CD8-positive, alpha-beta T cell (primary cell): ENCODE measurements at places on chromosomes 3 and 15.

- no peak for DNase-seq
These were observed 31.4 kb downstream of the AP4E1 start for GRCh38 chr15:50939911-50940310.

DNA sequence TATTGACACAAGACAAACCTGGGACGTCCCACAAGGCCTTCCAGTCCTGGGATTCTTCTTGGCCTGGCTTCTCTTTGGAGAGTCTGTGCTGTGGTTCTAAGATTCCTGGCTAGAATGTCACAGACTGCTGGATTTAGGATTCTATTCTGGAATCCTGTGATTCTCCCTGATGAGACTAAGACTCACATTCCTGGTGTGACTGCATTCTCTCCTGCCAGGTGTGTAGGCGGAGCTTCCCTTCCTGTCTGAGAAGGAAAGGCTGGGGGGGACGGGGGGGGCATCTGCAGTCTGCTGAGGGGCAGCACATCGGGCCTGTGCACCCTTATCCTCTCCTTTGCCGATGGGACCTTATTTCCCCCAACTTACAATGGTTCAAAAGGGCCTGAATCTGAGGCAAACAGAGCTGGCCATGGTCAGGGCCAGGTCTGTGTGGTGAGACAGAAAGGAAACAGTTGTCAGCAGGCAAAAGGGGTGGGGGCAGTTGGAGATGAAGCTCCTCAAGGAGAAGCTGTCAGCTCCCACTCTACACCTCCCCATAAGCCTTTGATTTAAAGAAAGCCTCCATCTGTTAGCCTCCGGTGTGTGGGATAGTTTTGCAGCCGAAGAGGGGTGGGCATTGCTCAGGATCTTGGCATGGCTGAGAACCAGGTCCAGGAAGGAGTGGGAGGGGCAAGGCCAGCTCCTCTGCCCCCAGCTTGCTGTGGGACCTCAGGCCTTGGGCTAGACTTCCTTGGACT, 30.9 kb downstream of the VIPR1 start:
- no peak for DNase-seq

GRCh38 chr3:103440539-103441203, 1005.9 kb downstream of the ZPLD1 start:
- DNase-seq = no peak

GRCh38 chr3:190458040-190458439, 8.3 kb upstream of the TMEM207 start:
- DNase-seq = no peak

GRCh38 chr3:126304704-126305103, 52.5 kb downstream of the KLF15 start:
- no peak for DNase-seq

DNA sequence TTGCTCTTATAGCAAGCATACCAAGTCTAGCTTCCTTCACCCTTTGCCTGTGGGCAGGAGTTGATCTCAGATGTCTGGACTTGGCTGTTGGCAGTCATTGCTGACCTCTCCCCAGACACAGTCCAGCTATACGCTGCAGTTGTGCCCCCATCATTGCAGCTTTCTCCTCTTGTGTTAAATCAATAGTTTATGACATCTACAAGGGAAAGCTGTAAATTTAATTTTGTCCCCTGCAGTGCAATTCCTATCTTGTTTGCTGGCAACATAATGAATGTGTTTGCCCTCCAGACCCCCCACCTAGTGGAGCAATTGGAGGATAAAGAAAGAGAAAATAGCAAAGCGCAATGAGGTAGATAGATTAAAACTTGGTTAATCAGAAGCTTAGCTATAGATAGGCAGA, 280.2 kb downstream of the LSAMP start:
- DNase-seq = no peak

DNA sequence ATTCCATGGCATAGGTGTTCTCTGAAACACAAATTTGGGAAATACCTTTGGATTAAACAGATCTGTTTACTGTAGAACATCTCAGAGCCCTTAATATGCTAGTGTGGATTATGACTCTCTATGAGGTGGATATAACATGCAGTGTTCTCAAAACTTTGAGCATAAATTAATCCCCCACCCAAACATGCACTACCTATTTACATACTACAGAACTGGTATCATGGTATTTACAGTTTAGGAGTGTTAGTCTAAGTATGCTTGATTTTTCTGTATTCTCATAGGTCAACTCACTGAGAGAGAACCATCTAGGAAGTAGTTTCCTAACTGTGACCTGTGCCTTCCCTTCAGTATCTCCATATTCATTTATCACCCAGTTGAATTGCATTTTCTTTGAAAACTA, 30.9 kb upstream of the ZNF609 start:
- no peak for DNase-seq

DNA sequence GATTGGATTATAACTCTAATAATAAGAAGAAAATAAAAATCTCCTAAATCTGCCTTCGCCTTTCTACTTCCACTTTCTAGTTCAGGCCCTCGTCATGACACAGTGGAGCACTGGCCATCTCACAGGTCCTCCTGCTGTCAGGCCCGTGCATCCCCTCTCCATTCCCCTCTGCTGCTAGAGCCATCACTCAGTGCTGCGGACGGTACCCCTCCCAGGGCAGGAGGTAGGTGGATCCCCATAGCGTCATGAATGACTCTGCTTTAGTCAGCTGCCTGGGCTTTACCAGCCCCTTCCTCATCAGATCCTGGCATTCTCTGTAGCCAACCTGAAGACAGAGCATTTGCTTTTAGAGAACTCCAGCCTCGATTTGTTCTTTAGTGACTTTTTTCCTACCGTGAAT, 12.0 kb upstream of the PPP1R2 start:
- DNase-seq = no peak

- no peak for DNase-seq
These were observed 107.2 kb downstream of the GTPBP8 start for GRCh38 chr3:113097960-113098447.

- peak; percentile 57 for DNase-seq
These were observed 51.8 kb upstream of the FURIN start for GRCh38 chr15:90816401-90817116.
